ENCODE measurements at places on chromosomes 6 and 20. TPM values are rescaled to one million over a fixed set of nuclear protein-coding genes. Genes with fewer than 3 reads are reported as not detected.
A peak's percentile ranks its signal among the peaks of the same experiment; 100 is the strongest.

SCRT2 gene
- 0.05 TPM for polyA plus RNA-seq

TENT5A gene
- 9.2 TPM for polyA plus RNA-seq

SLC17A3 gene
- not detected for polyA plus RNA-seq

PRDM13 gene
- polyA plus RNA-seq: not detected

CST1 gene
- not detected for polyA plus RNA-seq

KCNS1 gene
- 0.09 TPM for polyA plus RNA-seq

SAMD10 gene
- 3.0 TPM for polyA plus RNA-seq

HDGFL1 gene
- polyA plus RNA-seq: not detected

PTK6 gene
- polyA plus RNA-seq: 0.38 TPM

GRCh38 chr6:163793011-163793983 lies 378.8 kb downstream of the QKI start:
- no peak for DNase-seq

DNA sequence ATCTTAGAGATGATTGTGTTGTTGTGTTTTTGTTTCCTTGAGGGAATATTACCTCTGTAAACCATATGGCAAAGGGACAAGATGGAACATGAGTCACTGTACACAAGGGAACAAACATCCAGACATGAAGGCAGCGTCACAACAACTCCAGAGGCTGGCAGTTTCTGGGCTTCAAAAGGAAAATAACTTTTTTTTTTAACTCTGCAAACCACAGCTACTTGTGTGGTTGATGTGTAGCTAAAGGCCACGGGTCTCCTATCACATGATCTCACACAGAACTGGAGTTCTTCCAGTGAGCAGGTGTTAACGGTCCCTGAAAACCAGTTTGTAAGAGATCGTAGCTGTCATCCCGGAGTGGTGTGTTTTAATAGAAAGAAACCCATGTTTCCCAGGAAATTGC lies 33.2 kb upstream of the HBS1L start:
- no peak for DNase-seq

- DNase-seq: peak; percentile 7
These were observed 32.1 kb upstream of the OPN5 start for GRCh38 chr6:47749757-47750156.

DNA sequence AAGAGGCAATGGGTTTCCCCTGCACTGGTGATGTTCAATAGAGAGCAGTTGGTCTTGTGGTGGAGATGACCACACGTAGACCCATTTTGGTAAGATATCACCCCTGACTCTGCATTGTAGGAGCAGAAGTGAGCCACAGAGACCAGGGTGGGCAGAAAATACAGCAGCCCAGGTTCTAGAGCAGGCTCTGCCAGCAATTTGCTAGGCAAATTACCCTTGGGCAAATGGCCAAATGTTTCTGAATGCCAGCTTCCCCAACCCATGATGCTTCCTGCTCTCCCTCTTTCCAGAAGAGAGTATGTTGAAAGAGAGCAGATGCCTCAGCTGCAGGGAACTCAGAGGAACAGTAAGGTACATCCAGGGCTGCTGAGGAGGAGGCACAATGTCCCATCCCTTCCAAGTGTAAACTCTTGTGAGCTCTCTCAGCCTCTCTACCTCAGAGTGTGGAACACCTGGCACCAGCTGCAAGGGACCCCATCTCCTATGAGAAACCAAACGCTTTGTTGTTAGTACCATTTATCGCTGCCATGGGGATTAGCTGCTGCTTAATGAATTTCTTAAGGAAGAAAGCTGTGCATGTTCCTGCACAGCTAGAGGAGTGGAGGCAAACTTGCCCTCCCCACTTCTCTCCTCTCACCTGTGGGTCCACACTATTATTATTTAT lies 317.5 kb upstream of the MOCS1 start:
- peak; percentile 19 for DNase-seq

DNA sequence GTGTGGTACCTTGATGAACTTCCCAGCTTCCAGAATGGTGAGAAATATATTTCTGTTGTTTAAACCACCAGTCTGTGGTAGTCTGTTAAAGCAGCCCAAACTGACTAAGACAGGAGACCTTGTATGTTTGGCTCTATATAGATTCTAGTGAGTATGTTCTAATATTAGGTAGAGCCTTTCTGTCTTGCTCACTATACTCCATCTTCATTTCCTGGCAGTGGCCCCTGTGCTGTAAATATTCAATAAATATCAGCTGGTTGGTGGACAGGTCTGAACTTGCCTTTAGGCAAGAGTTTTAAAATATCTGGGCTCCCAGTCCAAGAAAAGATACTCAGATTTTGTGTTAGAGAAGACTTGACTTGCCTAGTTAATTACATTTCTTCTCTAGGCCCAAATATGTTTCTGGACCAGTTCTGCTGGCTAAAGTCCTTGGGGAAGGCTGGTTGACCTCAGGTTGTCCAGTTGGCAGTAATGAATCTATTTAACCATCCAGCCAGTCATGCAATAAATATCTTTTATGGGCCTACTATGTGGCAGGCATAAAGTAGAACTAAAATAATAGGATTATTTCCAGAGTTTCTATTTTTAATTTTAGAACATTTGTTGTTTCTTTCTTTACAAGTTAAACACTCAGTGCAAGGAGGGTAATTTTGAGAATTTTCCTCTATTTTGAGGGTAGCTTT lies 22.3 kb downstream of the PPP1R14C start:
- no peak for DNase-seq

DNA sequence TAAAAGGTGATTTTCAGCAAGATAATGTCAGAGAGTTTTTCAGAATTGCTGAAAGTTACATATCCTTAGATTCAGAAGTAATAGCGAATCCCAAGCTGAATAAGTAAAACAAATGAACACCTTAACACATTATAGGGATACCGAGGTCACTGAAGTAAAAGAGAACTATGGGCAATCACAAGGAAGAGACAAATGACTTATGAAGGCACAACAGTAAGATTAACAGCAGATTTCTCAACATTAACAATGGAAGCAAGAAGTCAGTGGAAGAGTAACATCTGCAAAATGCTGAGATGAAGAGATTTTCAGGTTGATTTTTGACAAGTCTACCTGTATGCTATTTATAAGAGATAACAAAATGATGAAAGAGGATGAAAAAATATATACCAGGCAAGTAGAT lies 86.1 kb upstream of the EZR start:
- no peak for DNase-seq

DNA sequence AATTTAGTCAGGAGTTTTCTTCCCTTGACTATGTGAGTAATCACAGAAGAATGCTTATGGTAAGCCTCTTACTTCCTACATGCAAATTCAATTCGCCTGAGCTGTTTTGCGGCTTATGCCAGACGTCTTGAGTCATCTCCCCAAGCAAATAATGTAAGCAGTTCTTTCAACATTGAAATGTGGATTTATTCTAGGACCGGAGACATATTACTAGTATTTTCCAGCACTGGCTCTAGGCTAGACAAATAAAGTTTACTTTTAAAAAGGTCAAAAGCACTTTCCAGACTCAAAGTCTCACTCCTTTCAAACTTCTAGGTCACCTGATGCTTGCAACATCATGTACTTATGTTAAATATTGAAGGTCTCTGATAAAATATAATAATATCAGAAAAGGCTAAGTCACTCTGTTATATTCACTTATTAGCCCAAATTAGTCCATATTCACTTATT lies 38.1 kb upstream of the NOX3 start:
- DNase-seq: peak; percentile 97

- no peak for DNase-seq
These were observed 338.1 kb downstream of the SYNE1 start for GRCh38 chr6:152298848-152299735.

DNA sequence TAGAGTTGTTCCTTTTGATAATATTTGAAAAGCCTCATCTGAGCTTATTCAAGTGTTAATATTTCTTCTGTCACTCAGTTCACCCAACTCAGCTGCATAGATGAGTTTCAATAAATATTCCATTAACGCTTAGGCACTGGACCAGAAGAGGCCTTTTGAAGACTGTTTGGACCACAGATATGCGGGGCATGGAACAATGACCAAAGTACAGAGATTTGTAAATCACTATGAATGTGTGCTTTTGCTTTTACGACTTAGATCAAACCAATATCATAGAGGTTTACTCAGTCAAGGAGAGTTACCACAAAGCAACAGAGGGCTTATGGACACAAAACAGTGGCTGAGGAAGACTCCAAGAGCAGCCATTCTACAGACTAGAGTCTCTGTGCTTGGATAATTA lies 99.9 kb downstream of the RTN4IP1 start:
- DNase-seq: no peak

DNA sequence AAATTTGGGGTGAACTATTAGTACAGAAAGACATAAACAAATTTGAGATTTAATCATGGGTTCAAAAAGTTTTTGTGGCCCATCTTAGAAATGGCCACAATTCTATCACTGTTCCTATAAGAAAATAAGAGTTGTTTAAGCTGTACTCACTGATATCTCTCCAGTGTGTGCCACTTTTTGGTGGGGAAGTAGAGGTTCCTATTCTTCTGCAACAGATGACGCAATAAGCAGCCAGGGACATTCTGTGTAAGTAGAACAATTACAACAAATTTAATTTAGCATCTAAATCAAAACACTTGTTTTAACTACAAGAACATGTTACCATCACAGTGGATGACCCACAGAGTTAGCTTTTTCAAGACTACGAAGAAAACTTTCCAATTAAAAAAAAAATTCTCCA lies 9.9 kb downstream of the SERAC1 start:
- DNase-seq: no peak

- peak; percentile 67 for DNase-seq
These were observed 23.0 kb downstream of the ZBP1 start for GRCh38 chr20:57596998-57597939.

DNA sequence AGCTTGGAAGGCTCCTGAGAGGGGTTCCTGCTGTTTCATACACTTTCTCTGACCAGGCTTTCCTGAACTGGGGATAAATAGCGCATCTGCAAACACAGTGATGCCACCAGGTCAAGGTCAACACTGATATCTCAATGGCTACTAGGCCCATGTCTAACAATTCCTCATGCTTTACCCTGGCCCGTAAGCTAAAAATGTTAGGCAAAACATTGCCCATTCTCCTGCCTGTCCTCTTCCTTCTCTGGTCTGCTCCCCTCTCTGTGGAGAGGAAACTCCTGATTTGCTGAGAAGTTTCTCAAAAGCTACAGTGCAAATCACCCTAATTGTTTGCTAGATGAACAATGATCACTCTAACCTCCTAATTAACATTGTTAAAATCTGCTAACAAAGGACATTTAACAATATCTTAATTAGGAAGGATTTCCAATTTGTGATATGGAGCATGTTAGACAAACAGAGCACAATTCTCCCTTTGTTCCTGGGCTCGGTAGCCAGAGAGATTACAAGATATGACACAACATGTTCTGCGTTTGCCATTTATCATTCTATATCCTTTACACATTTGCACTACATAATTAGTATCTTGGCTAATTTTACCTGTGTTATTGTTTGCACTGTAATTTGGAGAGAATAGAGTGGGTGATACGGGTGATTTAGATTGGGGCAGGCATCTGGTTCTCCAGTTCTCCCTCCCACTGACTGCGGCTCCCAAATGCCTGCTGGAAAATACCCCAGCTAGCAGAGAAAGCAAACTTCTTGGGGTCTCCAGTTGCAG lies 266.8 kb downstream of the CD83 start:
- DNase-seq: no peak

DNA sequence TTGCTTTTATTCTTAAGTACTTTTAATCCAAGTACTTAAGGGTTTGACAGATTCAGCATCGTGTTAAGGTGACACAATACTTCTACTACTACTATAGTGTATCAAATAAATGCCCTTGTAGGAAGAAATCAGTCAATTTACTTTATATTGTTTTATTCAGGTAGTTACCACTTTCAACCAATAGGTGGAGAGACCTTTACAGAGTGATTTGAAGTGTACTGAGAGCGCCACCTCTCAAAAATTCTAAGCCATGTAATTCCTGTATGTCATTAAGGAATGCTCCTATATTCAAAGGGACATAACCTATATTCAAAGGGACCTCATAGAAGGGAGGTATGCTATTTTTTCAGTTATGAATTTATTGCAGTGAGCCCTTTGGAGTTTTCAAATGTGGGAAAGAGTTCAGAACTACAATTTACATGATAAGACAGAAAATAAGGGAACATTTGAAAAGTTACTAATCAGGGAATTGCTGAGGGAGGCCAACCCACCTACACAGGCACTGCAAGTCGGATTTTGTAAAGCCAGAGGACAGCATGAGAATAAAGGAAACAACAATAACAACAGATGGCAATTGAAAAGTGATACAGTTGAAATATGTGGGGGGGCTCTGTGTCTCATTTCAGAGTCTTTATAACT lies 955.6 kb downstream of the TBC1D32 start:
- peak; percentile 29 for DNase-seq

DNA sequence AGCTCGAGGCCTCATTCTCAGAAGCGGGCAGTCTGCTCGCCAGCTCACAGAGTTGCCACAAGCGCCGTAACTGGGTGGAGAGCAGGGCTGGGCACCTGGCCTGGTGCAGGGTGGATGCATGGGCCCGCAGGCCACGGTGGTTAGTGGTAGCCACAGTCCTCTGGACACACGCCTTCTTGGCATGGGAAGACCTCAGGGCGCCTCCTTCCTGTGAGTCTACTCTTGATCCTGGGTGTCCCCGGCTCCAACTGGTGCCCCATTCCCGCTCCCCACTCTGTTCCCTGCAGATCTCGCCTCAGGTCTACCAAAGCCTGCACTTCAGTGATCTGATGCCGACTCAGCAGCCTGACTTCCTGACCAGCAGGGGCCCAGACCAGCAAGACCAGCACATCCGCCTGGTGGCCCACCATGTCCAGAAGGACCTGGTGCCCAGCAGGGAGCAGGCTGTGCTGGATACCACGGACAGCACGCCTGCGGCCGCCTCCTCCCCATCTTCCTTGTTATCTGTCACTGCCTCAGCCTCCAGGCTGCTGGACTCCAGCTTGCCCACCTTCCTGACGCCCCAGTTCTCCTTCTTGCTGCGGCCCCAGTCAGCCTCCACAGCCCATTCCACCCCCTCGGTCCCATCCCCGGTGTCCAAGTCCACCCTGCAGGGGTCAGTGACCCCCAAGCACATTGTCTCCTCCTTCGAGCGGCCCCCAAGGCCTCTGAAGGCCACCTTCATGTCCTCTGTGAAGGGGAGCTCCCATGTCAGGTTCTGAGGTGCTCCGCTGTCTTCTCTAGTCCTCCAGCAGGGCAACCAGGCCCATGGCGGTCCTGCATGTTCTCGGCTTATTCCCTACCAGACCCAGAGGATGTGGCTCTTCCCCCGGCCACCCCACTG lies 43.1 kb downstream of the SUN5 start:
- DNase-seq: no peak

- no peak for DNase-seq
These were observed 60.8 kb downstream of the TGM2 start for GRCh38 chr20:38104285-38104684.

DNA sequence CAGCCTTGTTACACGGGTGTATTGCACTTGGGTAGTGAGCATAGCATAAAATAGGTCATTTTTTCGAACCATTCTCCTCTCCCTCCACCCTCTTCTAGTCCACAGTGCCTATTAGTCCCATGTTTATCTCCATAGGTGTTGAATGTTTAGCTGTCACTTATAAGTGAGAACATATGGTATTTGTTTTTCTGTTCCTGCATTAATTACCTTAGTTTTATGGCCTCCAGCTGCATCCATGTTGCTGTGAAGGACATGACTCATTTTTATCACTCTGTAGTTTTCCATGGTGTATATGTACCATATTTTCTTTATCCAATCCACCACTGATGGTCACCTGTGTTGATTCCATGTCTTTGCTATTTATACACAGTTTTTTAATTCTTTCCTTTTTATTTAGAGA lies 889.5 kb downstream of the EYS start:
- no peak for DNase-seq

- DNase-seq: no peak
These were observed 101.5 kb upstream of the PTCHD4 start for GRCh38 chr6:48212501-48212900.

GRCh38 chr6:125754566-125754965 lies 5.1 kb downstream of the HEY2 start:
- no peak for DNase-seq

Measured in muscle of leg (tissue), 16 donors.